MM.1S (cell line): ENCODE measurements at places on chromosomes 3 and 15.

GRCh38 chr3:119774444-119774843 is 7.5 kb upstream of the NR1I2 start:
- peak; percentile 47 for DNase-seq

GRCh38 chr3:104359546-104359945 is 1007.2 kb upstream of the ALCAM start:
- DNase-seq, result no peak

- no peak for DNase-seq
These were observed 793 bp downstream of the APOD start for GRCh38 chr3:195582947-195583346.

DNA sequence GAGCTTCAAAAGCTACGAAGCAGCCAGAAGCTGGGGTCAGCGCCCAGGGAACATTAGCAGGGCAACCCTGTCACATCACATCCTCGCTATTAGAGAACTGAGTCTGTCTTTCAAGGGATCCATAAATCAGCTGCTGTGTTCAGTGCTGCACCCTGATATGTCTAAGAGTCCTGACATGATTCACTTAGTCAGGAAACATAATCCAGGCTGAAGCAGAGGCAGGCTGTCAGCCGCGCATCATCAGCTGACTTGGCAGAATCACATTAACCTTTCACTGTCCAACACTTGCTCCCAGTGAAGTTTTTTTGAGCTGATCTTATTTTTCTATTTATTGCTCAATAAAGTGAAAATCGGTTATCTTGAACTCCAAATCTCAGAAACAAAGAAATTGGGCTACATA is 23.5 kb downstream of the MYH15 start:
- DNase-seq, result no peak

DNA sequence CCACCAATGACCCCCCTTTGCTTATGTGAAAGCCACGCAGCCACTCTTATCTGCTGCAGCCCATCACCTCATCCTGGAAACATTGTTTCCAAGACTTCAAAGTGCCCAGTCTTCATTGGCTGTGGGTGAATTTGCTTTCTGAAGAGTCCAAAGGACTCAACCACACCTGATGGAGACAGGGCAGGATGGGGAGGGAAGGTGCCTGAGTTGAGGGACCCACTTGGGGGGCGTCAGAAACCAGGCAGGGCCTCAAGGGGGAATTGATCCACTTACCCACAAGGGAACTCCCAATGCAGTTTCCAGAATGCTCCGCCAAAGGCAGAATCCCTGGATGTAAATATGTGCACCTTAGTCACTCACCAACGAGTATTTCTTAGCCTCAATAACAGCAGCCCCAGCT is 147.9 kb upstream of the ATP2B2 start:
- DNase-seq, result no peak

GRCh38 chr3:22117751-22118346 is 366.8 kb upstream of the ZNF385D start:
- DNase-seq, result peak; percentile 26

DNA sequence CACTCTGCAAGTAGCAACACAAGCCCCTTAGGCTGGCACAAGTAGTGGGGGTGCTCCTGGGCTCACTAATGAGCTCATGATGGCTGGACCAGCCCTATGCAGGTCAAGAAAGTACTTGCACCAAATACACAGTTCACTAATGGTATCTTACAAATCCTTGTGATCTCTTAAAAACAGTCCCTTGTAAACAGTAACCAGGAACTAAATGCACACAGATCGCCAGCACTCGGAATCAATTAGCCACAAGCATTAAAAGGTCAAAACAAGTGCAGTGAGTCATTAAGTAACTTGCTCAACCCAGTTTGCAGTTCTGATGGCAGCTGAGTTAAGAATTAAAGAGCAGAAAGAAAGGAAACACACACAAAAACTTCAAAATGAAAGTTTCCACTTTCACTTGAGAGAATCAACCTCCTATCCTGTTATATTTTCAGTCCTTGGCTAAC is 43.2 kb downstream of the ARHGEF3 start:
- DNase-seq, result no peak

DNA sequence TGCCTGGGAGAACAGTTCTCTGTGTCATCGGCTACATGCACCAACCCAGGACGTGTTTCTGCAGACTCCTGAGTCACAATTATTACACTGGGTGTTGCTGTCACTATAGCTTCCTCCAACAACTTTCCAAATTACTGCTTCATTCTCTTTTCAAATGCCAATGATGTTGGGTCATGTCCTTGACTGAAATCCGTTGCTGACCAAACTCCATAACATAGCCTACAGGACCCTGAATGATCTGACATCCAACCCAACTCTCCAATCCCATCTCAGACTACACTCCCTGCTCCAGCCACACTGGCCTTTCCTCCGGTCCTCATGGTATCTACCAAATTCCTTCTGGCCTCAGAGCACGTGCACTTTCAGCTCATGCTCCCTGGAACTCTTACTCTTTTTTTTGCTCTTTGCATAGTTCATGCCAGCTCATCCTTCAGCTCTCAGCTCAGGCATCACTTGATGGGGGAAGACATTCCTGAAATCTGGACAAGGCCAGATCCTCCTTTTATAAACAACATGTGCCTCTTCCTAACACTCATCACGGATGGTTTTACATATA is 108.8 kb upstream of the PTPRG start:
- no peak for DNase-seq

GRCh38 chr3:87696124-87697013 is 362.4 kb downstream of the CGGBP1 start:
- DNase-seq, result no peak

DNA sequence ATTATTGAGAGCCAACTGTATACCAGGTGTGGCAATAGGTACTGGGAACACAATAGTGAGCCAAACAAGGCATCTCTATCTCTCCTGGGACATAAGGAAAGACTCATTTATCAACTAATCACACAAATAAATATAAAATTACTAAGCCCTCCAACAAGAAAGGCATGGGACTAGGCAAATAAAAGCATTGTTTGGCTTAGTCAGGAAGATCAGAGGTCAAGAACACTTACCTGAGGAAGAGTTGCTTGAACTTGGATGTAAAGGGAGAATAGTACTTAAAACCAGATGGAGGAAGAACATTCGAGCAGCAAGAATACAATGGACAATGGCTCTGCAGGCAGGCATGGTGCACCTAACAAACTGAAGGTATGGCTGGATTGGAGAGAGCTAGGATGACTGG is 300.7 kb downstream of the WDR72 start:
- no peak for DNase-seq

DNA sequence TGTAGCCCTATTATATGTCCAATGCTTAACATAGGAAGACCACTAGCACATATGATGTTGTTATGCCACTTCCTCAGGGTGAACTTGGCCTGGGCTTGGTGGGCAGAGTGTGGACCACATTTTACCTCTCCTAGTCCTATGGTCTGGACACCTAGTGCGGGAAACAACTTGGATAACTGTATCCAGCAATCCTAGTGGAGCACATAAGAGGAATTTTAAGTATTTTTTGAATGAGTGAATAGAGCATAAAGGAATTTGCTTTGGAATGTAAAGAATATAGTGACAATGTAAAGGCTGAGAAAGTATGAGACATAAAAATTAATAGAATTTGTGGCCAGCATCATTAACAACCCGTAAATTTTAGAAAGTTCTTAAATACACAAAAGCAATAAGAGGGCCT is 528.9 kb downstream of the IGSF11 start:
- no peak for DNase-seq
